ENCODE measurements at places on chromosomes 1 and 21. TPM values are rescaled to one million over a fixed set of nuclear protein-coding genes. Genes with fewer than 3 reads are reported as not detected.

The ARTN gene
- 0.27 TPM for total RNA-seq

The CELSR2 gene
- 7.2 TPM for total RNA-seq

The SLC22A15 gene
- total RNA-seq, result 26.8 TPM

DNA sequence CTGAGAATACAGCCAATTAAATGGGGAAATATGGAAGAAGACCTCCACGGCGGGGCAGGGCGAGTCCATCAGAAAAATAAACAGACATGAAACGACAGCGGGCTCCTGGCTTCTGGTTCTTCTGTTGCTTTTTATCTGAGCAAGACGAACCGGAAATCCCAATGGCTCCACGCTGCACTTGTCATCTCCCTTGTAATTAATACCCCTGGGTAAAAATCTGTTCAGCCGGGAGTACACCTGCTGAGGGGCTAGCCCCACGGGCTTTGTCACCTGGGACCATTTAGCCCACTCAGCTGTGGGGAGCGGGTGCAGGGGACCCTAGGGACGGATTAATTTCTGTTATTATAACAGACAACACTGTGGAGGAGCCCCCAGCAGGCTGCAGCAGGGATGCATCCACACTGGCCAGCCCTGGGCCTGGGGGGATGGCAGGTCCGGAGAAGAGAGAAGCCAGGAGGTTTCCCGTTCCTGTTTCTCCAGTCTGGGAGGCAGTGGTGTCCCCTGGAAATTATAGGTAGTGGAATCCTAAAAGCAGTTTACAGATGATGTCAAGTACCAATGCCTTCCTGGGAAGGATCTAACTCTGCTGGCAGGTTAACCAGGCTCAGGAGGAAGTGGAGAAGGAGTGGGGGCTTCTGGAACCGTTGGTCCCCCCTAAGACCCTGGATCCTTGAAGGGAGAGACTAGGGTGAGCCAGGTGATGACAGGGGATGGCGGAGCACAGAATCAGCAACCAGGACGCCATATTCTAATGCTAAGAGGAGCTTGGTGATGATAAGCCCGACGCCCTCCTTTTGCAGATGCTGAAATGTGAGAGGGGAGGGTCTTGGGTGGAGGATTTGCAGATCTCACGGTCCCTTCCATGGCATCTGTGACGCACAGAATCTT lies 566.1 kb downstream of the PTPRU start:
- DNase-seq, result no peak

DNA sequence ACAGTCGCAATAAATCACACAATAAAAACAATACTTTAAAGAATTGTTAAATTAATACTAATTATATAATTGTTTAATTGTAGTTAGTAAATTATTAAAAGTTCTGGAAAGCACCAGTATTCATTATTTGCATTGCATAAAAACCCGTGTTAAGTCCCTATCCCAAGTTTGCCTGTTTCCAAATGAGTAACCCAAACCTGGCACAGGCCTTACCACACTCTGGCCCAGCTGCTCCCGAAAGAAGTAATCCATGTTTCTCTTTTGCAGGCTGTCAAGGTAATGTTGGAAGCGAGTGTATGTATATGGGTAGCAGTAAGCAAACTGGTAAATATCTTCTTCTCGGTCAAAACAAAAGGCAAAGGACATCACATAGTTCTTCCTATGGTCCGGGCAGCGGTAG lies 268.7 kb upstream of the BEND5 start:
- DNase-seq, result no peak

DNA sequence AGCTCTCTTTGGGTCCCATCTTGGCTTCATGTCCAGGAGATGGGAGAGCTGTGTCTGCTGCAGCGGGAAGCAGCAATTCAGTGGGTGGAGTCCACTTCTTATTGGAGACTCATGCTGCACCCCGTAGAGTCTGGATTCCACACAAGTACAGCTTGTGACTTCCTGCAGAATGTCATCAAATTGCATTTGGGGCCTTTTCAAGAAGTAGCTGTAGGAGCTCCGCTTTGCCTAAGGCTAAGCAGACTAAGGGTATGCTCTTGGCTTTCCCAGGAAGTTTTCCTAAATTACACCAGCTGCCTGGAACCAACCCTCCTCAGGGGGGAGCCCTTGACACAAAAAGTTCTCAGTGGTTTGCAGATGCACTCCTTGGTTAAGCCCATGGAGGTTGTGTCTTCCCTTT lies 5.7 kb upstream of the MOB3C start:
- no peak for DNase-seq

GRCh38 chr1:165468253-165468652 lies 23.3 kb upstream of the RXRG start:
- DNase-seq, result no peak

DNA sequence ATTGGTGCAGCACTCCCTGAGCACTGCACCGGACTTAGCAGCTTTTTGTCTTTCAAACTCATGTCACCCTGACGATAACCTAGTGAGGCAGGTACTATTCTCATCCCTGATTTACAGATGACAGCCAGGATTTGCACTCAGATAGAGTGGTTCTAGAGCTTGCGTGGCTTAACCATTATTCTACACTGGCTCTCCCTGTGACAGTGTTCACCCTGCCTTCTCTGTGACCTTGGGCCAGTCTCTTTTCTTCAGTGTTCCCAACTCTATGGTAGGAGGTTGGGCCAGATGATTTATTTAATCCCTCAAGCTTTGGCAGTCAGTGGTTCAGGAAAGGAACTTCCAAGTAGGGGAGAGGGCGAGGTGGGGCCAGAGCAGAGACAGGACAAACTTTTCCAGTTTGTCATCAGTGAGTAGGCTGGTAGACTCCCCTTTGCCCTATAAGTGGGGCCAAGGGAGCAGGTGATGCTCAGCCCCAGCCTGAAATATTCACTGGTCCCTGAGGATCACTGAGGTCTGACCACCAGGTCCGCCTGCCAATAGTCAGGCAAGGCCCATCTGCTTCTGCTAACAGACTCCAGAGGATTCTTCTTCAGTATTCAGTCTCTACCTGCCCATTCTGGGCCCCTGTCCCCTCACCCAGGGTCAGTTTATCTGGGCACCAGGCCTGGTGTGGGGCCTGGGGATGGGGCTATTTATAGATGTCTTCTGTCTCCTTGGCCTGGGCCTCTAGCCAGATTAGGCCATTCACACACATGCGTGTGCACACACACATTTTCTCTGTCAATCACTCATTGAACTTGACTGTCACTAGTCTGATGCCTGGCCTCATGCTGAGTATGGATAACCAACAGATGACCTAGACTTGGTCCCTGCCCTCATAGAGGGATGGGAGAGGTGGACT lies 8.8 kb upstream of the FABP3 start:
- DNase-seq, result no peak

GRCh38 chr1:228148196-228148861 lies 1.4 kb upstream of the GJC2 start:
- no peak for DNase-seq

- no peak for DNase-seq
Observed at GRCh38 chr1:34975338-34975737, 9.8 kb downstream of the TMEM35B start.

- DNase-seq, result no peak
Observed at GRCh38 chr21:46036696-46037330, 55.2 kb downstream of the COL6A1 start.
